Stimulated activated CD4-positive, alpha-beta T cell treated with anti-CD3 and anti-CD28 coated beads, Interleukin-2, amount 100 ng/mL, for 24 hours (primary cell): ENCODE measurements at places on chromosomes 1 and 21.

GRCh38 chr1:46413596-46413985, 19.5 kb downstream of the FAAH start:
- DNase-seq = peak; percentile 10

- peak; percentile 21 for DNase-seq
Observed at GRCh38 chr21:40386294-40386911, 460.6 kb downstream of the DSCAM start.

GRCh38 chr1:1862905-1863547, 27.9 kb downstream of the GNB1 start:
- no peak for DNase-seq

DNA sequence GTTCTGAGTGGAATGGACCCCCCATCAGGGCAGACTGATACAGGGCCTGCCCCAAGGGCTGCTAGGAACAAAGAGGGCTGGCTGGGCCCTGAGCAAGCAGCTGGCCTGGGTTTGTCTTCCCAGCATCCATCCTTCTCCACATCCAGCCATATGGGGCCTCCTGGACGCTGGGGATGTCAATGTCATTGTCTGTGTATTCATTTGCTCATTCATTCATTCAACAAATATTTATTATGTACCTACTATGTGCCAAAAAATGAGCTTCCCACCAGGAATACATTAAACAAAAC, 15.6 kb upstream of the ECE1 start:
- DNase-seq = no peak

- no peak for DNase-seq
Observed at GRCh38 chr1:235643837-235644692, 5.5 kb downstream of the GNG4 start.

DNA sequence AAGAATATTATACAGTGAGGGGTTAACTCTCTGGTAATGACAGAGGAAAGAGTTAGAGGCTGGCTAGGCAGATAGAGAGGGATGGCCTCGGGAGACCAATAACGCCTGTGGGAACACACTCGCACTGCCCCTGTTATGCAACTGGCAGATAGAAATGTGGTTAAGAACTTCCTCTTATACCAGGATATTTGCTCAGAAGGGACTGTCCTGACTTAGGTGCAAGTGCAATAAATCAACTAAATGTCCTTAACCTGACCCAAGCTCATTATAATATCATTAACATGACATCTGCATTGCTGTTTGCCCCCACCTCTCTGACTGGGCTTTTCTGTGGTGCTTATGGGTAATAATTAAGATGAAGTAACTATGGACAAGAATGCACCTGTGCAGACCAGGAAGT, 1518.0 kb downstream of the NCAM2 start:
- DNase-seq = no peak

- DNase-seq = no peak
Observed at GRCh38 chr1:178664278-178664677, 60.8 kb upstream of the RALGPS2 start.

DNA sequence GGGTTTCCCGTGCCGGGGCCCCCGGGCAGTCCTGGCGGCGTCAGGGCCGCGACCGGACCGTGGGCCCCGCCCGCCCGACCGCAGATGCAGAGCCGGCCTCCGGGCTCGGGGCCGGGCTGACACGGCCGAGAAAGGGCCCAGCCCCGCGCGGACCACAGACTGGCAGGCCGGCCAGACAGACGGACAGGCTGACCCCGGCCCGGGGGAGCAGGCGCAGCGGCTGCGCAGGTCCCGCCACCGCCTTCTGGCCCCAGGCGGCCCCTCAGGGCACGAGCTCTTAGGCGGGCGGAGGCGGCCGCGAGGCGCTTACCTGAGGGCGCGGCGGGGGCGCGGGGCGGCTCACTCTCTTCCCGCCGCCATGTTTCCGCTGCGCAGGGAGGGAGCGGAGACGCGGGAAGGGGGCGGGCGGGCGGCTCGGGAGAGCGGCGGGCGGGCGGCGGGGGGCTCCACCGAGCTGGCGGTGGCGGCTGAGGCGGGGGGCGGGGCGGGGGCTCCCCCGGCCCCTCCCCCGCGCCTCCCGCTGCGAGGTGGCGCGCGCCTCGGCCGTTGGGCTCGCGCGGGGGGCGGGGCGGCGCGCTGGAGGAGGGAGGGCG, at the start of gene SCMH1:
Gene SCMH1 (minus strand): TSS at position 558 of the 593 bp plus-strand sequence. CDS start 56,173 bp downstream, outside the sequence.
- peak; percentile 59 for DNase-seq

DNA sequence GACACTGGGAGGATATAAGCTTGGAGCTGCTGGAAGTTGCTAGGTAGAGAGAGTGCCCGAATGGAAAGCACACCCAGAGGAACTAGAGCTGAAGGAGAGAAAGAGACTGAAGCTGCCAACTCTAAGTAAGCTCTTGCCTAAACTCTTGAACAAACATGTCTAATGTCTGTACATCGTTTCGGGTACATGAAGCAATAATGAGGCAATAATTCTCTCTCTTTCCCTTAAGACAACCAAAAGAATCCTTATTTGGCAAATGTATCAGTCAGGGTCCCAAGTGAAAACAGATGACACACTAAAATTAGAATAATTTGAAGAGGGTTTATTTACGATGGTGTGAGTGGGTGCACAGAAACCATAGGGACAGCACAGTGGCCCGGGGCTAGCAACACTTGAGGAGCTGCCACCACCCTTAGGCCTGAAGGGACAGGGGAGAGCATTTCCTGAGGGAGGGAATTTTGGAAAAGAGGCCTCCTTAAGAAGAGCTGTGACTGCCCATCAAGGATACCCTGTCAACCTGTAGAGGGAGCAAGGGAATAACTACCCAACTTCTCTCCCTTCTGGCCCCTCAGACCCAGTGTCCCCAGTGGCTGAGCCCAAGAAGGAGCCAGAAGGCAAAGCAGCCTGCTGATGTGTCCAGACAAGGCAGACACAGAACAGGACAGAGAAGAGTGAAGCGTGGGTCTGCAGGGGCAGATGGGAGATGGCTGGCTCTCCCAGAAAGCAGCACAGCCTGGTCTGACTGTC, 36.1 kb upstream of the KHDRBS1 start:
- no peak for DNase-seq

- DNase-seq = no peak
Observed at GRCh38 chr1:153353226-153353947, 4.3 kb upstream of the S100A9 start.

DNA sequence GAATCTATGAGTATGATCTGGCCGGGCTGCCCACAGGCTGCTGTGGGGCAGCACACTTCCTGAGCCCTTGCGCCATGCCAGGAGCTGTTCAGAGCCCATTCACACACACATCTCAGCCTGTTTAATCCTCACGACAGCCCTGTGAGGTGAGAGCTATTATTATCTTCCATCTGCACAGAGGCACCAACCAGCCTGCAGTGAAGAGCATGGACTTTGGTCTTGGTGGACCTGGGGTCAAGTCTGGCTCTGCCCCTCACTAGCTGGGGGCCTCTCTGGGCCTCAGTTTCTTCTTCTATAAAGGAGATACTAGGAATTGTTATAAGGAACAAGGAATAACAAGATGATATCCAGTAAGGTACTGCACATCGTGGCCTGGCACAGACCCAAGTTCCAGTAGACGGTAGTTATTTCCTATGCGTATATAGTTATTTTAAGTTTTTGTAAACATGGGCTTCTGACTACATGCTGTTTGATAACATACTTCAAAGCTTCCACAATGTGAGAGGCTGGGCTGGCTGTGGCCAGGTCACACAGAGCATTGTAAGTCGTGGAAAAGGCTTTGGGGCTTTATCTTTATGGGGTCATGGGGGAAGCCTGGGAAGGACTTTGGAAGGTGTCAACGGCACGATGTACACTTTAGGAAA, 3.4 kb upstream of the PADI2 start:
- DNase-seq = no peak

GRCh38 chr21:37164742-37165141, 91.7 kb downstream of the TTC3 start:
- no peak for DNase-seq

GRCh38 chr1:193827516-193827915, 641.1 kb upstream of the B3GALT2 start:
- DNase-seq = no peak

GRCh38 chr1:10374442-10374860, 24.4 kb upstream of the PGD start:
- DNase-seq = no peak

- DNase-seq = no peak
Observed at GRCh38 chr1:156122519-156123355, 8.2 kb downstream of the LMNA start.

DNA sequence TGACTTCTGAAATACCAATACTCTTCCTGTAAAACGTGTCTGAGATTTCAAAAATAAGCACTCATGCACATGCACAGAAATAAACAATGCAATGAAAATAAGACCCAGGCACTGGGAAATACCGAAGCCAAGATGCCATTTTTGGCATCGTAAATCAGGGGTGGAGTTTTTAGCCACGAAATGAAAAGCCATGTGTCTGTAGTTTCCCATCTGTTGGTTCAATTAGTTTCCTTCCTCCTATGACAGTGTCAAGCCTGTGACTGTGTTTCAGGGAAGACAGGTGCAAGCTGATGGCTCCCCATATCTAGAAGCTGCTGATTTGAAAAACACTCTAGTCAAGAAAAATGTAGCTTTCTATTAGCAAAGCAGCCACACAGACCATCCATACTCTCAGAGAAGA, 480.4 kb upstream of the CAMK1G start:
- DNase-seq = no peak

DNA sequence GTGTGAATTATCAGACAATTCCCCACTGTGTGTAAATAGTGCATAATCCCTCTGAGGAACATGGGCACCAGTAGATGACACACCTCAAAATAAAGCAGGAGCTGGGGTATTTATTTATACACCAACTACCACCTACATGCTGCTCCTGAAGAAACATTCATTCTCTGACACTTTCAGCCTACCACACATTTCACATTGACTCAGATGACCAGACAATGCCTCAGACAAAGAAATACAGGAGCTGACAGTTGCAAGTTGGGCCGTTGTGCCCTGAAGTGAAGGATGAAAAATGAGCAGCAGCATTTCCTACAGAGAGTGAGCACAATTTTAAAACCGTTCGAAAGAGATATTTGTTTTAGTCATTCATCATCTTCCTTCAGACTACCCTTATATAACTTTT, 63.2 kb downstream of the RGS2 start:
- DNase-seq = no peak

GRCh38 chr1:162077648-162078299, 8.3 kb downstream of the NOS1AP start:
- DNase-seq = no peak

GRCh38 chr1:167599957-167600581, 30.0 kb upstream of the RCSD1 start:
- peak; percentile 26 for DNase-seq

GRCh38 chr1:41615981-41616380, 131.5 kb upstream of the EDN2 start:
- DNase-seq = no peak

GRCh38 chr21:46441961-46442498, 16.7 kb upstream of the DIP2A start:
- no peak for DNase-seq

DNA sequence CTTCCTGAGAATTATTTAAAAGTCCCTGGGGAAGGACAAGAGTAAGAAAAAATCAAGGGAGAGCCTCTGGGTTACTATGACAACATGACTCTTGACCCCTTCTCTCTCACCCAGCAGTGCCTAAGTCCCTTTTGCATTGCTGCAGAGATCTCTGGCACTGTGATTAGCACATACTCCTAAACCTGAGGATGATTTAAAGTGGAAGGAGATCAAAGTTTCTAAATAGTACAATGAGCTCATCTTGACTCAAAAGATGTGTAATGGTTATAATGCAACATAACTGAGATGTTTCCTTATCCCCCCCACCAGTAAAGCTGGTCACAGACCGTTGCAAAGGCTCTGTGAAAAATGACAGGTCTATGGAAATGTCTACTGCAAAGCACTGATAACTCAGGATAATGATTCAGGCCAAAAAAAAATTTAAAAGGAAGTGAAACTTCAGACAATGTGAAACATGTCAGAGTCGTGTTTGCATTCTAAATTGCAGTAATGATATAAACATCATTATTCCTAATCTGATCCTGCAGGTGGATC, 519.2 kb downstream of the KIF26B start:
- no peak for DNase-seq

GRCh38 chr1:212582291-212582690, 26.3 kb upstream of the ATF3 start:
- DNase-seq = no peak

DNA sequence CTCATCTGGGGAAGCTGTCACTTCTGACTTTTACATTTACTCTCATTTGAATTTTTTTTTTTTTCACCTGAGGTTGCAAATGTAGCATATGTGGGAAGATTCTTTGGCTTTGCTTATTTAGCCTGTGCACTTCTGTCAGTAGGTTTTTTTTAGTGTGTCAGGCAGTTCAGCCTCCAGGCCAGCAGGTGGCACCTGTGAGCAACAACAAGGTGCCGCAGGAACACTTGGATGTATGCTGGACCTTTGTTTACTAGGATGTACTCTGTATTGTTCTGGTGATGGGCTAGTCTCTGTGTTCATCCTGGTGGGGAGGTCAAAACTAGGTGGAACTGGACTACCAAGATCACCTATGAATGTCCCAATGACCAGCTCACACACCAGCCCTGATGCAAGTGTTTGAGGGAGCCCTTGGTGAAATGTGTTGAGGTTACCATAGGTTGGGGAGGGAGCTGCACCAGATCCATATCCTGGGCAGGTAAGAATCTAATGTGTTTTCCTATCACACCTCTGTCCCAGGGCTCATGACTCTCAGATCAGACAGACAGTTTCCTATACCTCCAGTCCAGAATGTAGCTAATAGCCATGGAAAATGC, 618.2 kb downstream of the BRINP3 start:
- DNase-seq = peak; percentile 19

GRCh38 chr1:224493269-224493668, 58.7 kb upstream of the WDR26 start:
- DNase-seq = no peak

- no peak for DNase-seq
Observed at GRCh38 chr1:237111807-237112206, 69.8 kb downstream of the RYR2 start.

DNA sequence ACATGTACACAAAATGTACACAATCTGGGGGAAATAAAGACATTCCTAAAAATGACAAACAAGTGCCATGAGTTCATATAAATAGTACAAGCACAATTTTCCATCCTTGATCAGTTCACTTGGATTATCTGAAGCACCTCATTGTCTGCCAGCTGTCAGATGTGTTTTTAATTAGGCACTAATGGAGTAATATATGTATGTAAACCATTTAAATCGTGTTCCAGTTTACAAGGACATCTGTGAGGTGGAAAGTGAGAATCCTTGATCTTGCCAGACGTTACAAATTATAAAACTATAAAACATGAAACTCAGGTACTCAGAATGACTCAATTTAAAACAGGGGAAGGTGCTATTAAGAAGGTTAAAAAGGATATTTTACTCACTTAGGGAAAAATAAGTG, 1312.2 kb downstream of the PLA2G4A start:
- DNase-seq = no peak

DNA sequence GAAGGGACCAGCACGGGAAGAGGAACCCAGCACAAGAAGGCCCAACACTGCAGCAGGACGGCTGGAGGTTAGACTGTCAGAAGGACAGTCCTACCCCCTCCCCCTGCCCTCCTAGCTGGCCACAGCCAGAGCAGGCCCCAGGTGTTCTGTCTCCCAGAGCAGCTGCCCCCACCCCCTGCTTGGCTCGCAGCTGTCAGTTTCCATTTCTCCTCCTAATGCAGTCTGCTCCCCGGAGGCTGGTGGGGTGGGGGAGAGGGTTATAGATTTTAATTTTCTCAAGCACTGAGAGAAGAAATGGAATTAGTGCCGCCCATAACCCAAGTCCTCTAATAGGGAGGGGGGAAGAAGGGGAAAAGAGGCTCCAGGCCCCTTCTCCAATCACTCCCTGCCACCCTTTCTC, 13.0 kb upstream of the PEAR1 start:
- DNase-seq = no peak

- no peak for DNase-seq
Observed at GRCh38 chr1:15323989-15324868, 77.2 kb downstream of the FHAD1 start.
